ENCODE measurements at places on chromosomes 2 and 18. TPM values are rescaled to one million over a fixed set of nuclear protein-coding genes. Genes with fewer than 3 reads are reported as not detected.

GRCh38 chr2:202375033-202375608, 1.0 kb upstream of the BMPR2 start:
- peak; percentile 41 for DNase-seq

GRCh38 chr2:206408323-206409320, 34.7 kb upstream of the ADAM23 start:
- no peak for DNase-seq

GRCh38 chr2:109382226-109382895, 231.4 kb downstream of the SEPTIN10 start:
- no peak for DNase-seq

DNA sequence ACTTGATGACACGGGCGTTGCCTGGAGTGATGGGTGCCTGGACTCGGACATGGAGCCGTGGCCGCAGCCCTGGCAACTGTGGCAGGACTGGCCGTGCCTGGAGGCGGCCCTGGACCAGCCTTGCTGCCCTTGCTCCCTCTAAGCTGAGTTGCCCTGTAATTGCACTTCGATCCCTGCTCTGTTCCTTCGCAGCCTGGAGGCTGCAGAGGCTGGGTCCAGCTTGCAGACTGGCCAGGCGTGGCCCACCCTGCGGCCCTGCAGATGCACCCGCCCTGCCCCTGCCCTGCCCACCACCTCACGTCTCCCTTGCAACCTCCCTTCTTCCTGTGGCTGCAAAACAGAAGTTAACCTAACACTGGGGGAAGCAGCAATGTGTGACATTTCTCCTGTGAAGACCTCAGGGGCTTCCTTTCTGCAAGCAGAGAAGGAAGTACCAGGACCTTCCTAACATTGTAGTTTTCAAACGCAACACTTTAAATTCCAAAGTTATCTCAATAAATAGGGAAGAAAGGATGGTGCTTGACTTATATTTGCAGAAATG, 174.6 kb upstream of the TPO start:
- DNase-seq = no peak

- no peak for DNase-seq
Observed at GRCh38 chr2:53785366-53785765, 1.4 kb downstream of the ASB3 start.

GRCh38 chr2:141331127-141331526, 799.7 kb downstream of the LRP1B start:
- peak; percentile 54 for DNase-seq

DNA sequence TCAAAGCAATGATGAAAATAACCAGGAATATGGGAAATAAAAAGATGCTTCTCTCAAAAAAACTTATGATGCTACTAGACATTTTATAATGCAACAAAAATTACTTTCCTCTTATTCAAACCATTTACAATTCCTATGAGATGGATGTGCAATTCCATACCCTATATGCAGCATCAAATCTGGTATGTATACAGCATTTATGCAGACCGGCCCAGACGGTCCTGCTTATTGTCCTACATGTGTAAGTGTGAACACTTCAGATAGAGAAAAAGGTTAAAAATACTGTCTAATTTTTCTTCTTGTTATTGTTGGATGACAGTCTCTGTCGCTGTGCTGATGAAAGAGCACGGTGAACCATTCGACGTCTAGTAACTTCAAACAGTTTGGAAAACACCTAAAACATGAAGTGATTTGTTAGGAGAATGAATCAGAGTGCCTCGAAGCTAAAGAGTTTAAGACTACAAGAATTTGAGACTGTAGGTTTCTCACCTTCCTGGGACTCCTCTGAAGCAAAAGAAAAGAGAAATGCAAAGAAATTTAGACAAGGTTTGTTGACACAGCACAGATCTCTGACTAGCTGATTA, 80.8 kb downstream of the ATL2 start:
- no peak for DNase-seq

- no peak for DNase-seq
Observed at GRCh38 chr2:197515315-197515738, 539 bp upstream of the MOB4 start.

DNA sequence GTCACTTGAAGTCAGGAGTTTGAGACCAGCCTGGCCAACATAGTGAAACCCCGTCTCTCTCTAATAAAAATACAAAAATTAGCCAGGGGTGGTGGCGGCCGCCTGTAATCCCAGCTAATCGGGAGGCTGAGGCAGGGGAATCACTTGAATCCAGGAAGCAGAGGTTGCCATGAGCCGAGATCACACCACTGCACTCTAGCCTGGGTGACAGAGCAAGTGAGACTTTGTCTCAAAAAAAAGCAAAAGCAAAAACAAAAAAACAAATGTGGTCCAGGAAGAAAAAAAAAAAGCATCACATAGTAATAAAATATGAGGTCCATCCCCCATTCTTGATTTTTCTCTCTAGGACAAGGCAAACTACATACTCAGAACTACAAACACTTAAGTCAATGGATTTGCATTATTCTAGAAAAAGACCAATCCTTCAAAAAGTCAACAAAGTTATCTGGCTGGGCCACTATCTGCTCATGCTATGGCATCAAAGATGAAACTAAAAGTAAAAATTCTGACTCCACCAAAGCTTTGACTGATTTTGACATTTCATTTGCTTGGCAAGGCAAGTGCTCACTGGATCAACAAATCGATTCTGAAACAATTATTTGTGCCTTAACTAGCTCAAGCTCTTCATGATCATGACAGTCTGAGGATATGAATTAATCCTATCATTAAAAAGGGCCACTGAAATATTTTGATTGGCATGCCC, 28.4 kb downstream of the MEX3C start:
- DNase-seq = no peak

DNA sequence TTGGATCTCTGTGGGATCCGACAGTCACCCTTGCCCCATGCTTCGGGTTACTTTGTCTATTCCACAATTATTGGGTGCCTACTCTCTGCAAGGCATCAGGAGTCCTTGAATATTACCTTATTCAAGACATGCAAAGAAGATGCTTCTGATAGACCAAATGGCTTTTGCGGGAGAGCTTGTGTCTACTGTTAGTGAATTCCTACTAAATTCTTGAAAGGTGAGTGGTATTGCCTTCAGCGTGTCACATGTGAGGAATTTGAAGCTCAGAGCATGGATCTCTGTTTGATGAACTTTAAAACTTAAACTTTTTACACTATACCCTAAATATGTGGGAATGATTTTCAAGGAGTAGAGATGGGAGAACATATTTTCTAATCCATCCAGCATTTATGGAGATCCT, 184.4 kb downstream of the LTBP1 start:
- peak; percentile 46 for DNase-seq

DNA sequence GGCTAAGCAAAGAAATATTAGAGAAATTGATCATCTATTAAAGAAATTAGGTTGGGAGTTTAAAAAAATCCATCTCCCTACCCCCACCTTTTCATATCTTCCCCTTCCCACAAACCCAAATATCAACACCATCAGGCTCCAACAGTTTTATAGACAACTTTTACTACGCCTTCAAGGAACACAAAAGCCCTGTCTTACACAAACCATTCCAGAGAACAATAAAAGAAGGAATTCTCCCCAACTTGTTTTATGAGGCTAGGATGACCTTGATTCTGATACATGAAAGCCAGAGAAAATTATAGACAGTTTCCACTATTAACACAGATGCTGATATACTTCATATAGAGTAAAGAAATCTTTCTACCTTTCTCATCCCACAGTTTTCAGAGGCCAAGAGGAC, 211.6 kb downstream of the OSR1 start:
- no peak for DNase-seq

DNA sequence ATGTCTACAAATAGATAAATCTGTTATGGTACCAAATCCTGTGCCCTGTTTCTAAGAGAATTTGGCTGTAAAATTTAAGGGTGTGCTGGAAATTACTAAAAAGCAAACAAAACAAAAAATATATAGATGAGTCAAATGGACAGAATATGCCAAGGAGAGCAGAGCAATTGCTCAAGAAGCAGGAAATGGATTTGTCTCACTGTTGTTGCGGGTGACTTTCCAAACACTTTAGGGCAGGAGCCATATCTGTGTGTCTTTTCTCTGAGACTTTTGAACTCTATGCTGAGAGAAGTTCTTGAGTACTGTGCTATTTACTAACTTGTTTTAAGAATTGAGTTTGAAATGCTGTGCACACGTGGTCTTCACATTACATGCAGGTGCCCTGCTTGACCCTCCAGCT, 221.7 kb downstream of the PHLPP1 start:
- DNase-seq = peak; percentile 28

DNA sequence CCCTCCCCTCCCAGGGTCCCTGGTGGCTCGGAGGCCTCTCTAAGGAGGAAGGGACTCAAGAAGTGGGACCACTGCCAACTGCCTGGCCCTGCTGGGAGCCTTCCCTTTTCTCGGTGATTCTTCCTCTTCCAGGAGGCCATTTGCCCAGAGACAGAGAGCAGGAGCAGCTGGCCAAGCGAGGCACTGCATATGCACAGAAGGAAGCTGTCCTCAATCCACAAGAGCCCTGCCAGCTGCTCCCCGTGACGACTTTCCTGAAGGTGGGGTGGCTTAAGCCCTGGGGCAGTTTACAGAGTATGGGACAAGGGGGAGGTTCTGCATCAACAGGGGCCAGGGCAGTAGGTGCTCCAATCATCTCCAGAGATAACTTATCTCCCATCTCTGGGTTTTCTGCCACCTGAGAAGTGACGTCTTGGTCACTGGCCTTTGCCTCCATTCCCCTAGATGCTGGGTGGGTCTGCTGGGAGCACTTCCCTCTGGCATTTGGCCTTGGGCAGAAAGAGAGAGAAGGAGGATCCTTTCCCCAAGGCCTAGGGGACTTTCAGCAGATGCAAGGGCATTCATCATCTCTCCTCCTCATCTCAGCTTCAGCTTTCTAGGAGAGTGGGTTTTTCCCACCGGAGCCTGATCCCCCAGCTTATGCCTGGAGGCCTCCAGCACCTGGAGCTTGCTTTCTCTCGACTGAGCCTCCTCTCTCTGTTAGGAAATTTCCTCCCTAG, 28.5 kb downstream of the CIB4 start:
- DNase-seq = no peak

- no peak for DNase-seq
Observed at GRCh38 chr2:56047136-56047535, 123.6 kb upstream of the EFEMP1 start.

The C2orf92 gene
- 2.2 TPM for total RNA-seq

The SCN3A gene
- 2.2 TPM for total RNA-seq

The MZT2B gene
- 361 TPM for total RNA-seq
